ENCODE measurements at places on chromosomes 11 and 22.

DNA sequence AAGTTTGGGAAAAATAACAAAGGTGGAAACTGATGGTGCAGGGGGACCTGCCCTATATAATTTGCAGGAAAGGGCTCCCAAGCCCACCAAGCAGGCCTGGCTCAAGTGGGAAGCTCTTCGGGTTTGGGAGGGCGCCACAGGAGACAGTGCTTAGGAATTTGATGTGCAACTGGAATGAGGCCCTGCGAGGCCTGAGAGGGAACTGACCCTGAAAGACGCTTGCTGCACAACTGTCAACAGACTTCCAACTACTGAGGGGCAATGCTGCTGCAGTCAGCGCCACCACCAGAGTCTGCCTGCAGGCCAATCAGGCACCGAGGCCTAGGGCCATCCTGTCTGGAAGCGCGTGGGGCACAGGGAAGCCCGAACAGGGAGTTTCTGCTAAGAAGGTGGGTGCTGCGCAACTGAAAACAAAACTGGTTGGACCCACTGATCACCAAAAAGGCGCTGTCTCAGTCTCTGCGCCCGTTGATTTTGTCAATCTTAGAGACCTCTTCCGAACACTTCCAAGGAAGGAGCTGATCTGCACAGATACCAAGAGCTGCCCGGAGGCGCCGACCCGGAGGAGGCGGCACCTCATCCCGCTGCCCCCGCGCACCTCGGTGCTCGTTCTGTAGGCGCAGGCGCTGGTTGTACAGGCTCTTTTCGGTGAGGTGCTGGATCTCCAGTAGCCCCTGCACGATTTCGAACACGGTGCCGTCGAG is 667 bp downstream of the DGCR6L start:
- no peak for DNase-seq

GRCh38 chr11:57773026-57773598 is 11.5 kb downstream of the CTNND1 start:
- DNase-seq, result no peak

DNA sequence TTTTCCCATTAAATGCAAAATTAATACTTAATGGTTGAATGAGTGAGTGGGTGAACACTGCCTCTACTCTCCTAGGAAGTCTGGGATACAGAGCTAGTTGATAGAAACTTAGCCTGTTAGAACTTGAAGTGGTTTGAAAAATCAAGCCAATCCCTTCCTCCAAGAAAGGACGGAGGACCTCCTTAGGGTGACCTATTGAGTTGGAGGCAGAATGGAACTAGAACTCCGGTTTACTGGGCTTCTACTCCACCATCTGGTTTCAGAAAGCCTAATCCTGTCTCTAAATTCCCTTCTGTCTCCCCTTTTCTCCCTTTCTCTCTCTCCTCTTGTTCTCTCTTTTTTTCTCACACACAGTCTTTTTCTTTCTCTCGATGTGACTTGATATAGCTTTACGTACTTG is 19.6 kb upstream of the IL18BP start:
- DNase-seq, result no peak

- no peak for DNase-seq
These were observed 10.6 kb upstream of the PPM1F start for GRCh38 chr22:21963286-21963685.

DNA sequence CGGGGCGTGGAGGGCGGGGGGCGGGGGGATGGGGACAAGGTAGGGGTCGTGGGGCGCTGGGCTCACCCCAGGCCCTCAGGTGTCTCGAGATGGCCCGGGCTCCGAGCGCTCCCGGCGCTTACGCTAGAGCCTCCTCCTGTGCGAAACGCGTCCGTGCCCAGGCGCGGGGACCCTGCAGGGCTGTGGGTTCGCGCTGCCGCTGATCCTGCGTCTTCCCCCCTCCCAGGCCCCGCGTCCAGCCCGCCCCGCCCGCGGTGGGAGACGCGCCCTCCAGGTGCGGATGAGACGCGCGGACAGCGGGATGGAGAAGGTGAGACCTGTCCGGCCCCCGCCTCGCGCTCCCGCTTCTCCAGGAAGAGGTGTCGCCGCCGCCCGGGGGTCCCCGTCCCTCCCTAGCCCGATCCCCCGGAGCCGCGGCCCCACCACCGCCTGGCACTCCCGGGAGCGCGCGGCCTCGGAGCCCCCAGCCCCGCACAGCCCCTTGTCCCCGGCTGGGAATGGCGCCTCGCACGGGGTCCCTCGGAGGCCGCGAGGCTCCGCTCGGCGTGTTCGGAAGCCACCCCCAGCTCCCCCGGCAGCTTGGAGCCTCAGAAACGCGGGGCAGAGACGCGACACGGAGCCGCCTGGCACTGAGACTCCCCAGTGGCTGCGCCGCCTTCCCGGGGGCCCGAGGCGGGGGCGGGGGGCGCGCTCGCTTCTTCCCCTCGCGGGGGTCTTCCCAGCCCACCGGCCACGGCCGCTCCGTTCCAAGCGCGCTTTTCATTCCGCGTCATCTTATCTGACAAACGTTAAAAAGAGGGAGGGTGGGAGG is 27.6 kb upstream of the TOLLIP start:
- DNase-seq, result no peak

GRCh38 chr22:42217019-42217751 is 53.3 kb downstream of the TCF20 start:
- no peak for DNase-seq

DNA sequence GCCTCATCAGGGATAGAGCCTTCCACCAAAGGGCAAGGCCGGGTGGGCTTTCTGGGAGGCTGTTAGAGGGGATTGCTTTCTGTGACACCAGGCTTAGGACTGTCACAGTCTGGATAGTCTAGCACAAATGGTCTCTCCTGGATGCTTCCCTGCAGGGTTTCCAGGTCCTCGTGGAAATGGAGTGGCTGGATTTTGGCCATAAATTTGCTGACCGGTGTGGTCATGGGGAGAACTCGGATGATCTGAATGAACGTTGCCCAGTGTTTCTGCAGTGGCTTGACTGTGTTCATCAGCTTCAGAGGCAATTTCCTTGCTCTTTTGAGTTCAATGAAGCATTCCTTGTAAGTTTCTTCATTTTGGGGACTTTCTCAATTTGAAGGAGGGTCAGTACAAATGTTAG is 67.1 kb upstream of the HORMAD2 start:
- no peak for DNase-seq

DNA sequence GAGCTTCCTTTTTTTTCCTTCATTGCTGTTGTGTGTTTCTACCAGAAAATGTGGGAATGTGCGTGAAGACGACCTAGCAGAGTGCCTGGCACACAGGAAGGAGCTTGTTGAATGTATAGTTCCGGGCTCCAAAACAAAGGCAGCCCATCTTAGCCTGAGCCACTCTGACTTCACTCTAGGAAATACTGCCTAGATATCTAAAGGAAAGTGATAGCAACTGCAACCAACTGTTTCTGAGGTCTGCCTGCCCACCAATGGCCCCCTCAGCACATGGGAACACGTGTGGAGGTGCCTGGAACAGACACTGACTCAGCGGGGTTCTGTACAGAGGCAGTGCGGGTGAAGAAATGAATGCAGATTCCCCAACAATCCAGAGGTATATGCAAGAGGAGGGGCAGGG is 14.7 kb upstream of the XBP1 start:
- DNase-seq, result no peak

- no peak for DNase-seq
These were observed 198.5 kb upstream of the CTSC start for GRCh38 chr11:88535916-88536547.

DNA sequence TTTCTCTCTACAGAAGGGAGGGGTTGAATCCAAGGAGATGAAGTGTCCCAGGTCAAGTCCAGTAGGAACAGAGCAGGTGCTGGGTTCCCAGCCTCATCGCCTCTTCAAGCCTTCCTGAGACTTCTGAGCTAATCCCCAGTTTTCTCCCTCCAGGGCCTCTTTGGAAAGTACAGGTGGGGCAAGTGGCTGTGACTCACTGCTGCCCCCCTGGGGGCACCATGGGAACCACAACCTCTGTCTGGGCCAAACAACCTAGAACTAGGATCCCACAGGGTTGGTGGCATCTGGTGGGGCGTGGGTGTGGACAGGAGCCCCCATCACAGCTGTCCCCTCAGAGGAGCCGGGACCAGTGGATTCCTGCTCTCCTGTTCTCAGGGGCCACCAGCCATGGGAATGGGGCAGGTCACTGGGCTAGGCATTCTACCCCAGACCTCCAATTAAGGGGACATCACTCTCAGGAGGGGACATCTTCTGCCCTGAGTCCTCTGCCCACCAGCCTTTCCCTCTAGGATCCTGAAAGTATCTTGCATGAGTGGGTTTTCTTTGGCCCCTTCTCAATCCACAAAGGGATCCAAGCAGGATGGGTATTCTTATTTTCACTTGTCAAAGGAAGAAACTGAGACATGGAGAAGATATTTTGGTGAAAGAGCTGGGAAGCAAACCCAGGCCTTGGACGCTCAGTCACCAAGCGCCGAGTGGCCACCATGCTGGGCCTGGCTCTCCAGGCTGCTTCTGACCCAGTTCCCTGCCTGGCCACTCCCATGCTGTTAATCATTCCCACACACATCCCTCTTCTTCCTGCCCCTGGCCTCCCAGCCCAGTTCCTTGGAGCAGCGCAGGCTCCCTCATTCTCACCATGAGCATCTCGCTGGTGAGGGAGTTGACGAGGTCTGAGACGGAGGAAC is 23.8 kb downstream of the LRRC10B start:
- peak; percentile 24 for DNase-seq

GRCh38 chr11:131759140-131759539 is 388.7 kb downstream of the NTM start:
- no peak for DNase-seq

DNA sequence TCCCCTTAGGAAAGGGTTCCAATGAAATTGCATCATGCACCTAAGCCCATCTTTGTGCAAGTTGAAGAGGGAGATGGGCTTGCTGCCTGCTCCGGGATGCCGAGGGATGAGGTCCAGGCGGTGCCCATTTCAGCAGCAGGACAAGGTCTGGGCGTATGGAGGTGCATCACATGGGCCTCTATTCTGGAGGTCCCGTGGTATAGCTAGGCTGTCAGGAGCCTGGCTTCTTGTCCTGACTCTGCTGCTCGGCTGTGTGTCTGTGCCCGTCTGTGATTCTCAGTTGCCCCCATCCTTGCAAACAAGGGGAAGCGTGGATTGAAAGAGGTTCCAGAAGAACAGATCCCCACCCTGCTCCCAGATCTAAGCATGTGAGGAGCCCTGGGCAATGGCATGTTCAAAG is 130.0 kb downstream of the OSBP2 start:
- DNase-seq, result no peak

- no peak for DNase-seq
These were observed 381.2 kb downstream of the MN1 start for GRCh38 chr22:27420195-27420816.

DNA sequence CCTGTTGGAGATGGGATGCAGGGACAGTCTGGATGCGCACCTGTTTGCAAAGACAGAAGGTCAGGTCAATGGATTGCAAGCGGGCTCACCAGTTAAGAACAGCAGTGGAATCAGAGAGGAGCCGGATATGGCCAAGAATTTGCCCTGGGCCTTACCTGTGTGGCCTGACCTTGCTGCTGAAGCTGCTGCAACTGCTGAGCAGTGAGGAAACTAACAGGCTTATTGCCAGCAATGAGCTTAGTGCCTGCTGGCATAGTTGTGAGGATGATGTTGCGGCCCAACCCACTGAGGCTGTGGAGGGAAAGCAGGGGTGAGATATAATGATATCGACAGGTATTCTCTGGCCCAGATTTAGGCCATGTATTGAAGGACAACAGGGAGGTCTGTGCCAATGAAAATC is 30.6 kb downstream of the NFRKB start:
- no peak for DNase-seq

DNA sequence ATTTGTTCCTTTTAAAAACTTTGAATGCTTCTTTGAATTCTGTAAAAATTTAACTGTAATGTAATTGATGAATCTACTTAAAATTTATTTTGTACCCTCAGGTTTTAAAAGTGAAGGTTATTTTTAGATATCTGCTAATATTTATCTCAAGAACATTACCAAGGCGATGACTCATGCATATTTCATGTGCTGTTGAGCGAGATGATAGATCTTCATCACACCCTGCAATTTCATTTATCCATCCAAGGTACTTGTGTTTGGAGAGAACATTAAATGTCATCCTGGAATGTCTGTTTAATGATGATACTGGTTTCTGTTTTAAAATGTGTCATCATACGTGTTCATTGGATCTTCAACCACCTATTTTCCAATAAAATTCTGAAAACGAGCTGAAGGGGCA is 6.7 kb upstream of the OOSP4A start:
- no peak for DNase-seq

All from NCI-H1048 (cell line).